ENCODE measurements at places on chromosomes 7 and 10.

DNA sequence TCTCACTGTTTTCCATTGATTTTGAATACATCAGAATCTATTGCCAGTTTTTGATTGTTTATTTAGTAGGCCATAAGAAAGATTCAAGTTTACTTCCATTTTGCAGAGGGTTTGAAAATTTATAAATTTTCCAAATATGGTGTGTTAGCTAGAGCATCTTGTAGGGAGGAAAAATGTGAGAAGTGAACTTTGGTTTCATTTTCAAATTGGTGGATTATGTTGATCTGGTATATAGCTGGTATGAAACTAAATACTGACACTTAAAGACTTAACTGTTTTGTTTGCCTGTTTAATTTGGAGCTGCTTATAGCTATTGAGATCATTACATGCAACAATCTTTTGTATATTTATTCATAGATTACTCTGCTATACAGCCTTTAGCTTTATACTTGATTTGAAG lies 108.1 kb downstream of the ADAM22 start:
- no peaks in the 10 kb centered on the region for H3K36me3 ChIP-seq
- no peak overlapping the region for H3K4me3 ChIP-seq
- no peak overlapping the region for H3K27ac ChIP-seq
- no peaks in the 10 kb centered on the region for H3K27me3 ChIP-seq
- DNase-seq: no peak

GRCh38 chr10:113336549-113337130 lies 216.2 kb upstream of the HABP2 start:
- no peaks in the 10 kb centered on the region for H3K27me3 ChIP-seq
- H3K4me3 ChIP-seq: no peak overlapping the region
- H3K36me3 ChIP-seq: no peaks in the 10 kb centered on the region
- H3K27ac ChIP-seq: no peak overlapping the region
- H3K4me1 ChIP-seq: peaks cover 2% of the 10 kb centered on the region

GRCh38 chr10:78042752-78043104 lies 9.1 kb downstream of the RPS24 start:
- no peak for DNase-seq
- H3K27me3 ChIP-seq: no peaks in the 10 kb centered on the region
- peaks cover 15% of the 10 kb centered on the region for H3K4me1 ChIP-seq
- H3K27ac ChIP-seq: no peak overlapping the region
- no peak overlapping the region for H3K4me3 ChIP-seq

DNA sequence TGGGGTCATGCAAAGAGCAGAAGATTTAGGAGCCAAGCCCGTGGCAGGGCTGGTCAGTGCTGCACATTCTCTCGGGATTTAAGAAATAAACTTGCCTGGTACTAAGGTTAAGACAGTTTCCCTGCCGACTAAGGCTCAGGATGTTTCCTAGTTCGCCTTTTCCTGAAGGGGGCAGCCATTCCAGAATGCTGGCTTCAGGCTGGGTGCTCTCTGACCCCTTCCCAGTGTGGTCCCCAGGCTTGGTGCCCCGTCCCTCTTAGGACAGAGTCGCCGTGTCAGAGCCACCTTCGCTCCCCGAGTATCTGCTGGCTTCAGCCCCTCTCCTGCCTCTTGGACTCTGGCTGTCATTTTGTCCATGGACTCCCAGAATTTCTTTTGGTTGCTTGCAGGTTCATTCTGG lies 117.2 kb downstream of the ELFN1 start:
- H3K36me3 ChIP-seq: no peaks in the 10 kb centered on the region
- H3K4me1 ChIP-seq: no peaks in the 10 kb centered on the region
- peaks cover 3% of the 10 kb centered on the region for H3K27me3 ChIP-seq
- DNase-seq: no peak

DNA sequence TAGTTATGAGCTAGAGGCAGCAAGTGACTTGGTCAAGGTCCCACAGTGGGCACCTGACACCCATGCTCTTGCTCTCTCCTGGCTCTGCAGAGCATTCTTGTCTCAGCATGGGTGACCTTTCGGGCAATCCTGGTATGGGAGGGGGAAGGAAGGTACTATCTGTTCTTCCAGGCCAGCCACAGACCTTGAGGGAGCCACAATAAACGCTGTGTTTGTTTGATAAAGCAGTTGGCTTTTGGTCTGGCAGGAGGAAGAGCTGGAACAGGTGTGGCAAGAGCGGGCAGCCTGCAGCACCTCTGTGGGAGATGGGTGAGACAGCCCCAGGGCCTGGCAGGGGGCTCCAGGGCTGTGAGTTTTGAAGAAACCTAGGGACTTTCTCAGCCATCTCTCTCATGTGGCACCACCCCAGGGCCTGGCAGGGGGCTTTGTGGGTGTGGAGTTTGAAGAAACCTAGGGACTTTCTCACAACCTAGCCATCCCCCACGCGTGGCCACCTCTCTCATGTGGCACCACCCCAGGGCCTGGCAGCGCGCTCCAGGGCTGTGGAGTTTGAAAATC lies 11.4 kb downstream of the CLDN3 start:
- no peak for DNase-seq
- H3K4me3 ChIP-seq: no peak overlapping the region
- no peaks in the 10 kb centered on the region for H3K36me3 ChIP-seq
- H3K27ac ChIP-seq: no peak overlapping the region
- H3K4me1 ChIP-seq: peaks cover 11% of the 10 kb centered on the region
- H3K27me3 ChIP-seq: no peaks in the 10 kb centered on the region

- no peak overlapping the region for H3K4me3 ChIP-seq
- no peak for DNase-seq
- H3K4me1 ChIP-seq: peaks cover 1% of the 10 kb centered on the region
- no peaks in the 10 kb centered on the region for H3K27me3 ChIP-seq
- H3K36me3 ChIP-seq: peaks cover 8% of the 10 kb centered on the region
- no peak overlapping the region for H3K27ac ChIP-seq
Measured at GRCh38 chr10:114426476-114426875, 22.2 kb upstream of the AFAP1L2 start.

Measured in mesenchymal stem cell (in vitro differentiated cells and primary cell).